Regular cardiac myocyte (primary cell): ENCODE measurements at places on chromosomes 4 and X. TPM values are rescaled to one million over a fixed set of nuclear protein-coding genes. Genes with fewer than 3 reads are reported as not detected.

The NR0B1 gene
- total RNA-seq: not detected in 2 replicates

The BEX2 gene
- 0.19 and 1.4 TPM in 2 replicates for total RNA-seq

The CENPE gene
- total RNA-seq: 3.9 and 32.4 TPM in 2 replicates

The EDA2R gene
- 8.8 and 14.9 TPM in 2 replicates for total RNA-seq

The SSX3 gene
- not detected in 2 replicates for total RNA-seq

The GPM6B gene
- total RNA-seq: 3.1 and 5.4 TPM in 2 replicates

The PABPC4L gene
- total RNA-seq: 0.38 and 0.56 TPM in 2 replicates

The CSN2 gene
- not detected in 2 replicates for total RNA-seq

The ADAMTS3 gene
- 2.7 and 5.4 TPM in 2 replicates for total RNA-seq

The MAPK10 gene
- 3.3 and 8.5 TPM in 2 replicates for total RNA-seq

The SLC2A9 gene
- 2.1 and 3.4 TPM in 2 replicates for total RNA-seq

The ZNF157 gene
- under 0.01 and 0.28 TPM in 2 replicates for total RNA-seq

The LDB2 gene
- total RNA-seq: 15.5 and 27.1 TPM in 2 replicates

The HSFX3 gene
- total RNA-seq: not detected in 2 replicates

The PASD1 gene
- total RNA-seq: not detected in 2 replicates

The MGAT4D gene
- total RNA-seq: not detected in 2 replicates

The AMOT gene
- total RNA-seq: 0.85 and 5.2 TPM in 2 replicates

The MXRA5 gene
- 0.58 and 7.0 TPM in 2 replicates for total RNA-seq

The PAGE1 gene
- total RNA-seq: not detected in 2 replicates

The WNK3 gene
- 0.38 and 1.1 TPM in 2 replicates for total RNA-seq

The ZNF185 gene
- 4.2 and 29.5 TPM in 2 replicates for total RNA-seq

The PGK1 gene
- 563 and 592 TPM in 2 replicates for total RNA-seq

The SLC7A11 gene
- 13.0 and 32.0 TPM in 2 replicates for total RNA-seq

The RPL9 gene
- 2,402 and 2,886 TPM in 2 replicates for total RNA-seq

The TNIP3 gene
- total RNA-seq: 0.38 and 0.56 TPM in 2 replicates

The DCUN1D4 gene
- 41.6 and 48.5 TPM in 2 replicates for total RNA-seq

The FOXR2 gene
- total RNA-seq: not detected in 2 replicates

The MRPL1 gene
- total RNA-seq: 32.4 and 43.9 TPM in 2 replicates

The BGN gene
- total RNA-seq: 43.9 and 56.4 TPM in 2 replicates

The GBA3 gene
- total RNA-seq: not detected in 2 replicates

The CORIN gene
- 0.58 and 0.85 TPM in 2 replicates for total RNA-seq

The CSAG3 gene
- total RNA-seq: not detected in 2 replicates

The GRXCR1 gene
- not detected in 2 replicates for total RNA-seq

The GAGE12F gene
- total RNA-seq: not detected in 2 replicates

The CCNB3 gene
- total RNA-seq: under 0.01 and 0.58 TPM in 2 replicates

The MAGEA8 gene
- total RNA-seq: not detected in 2 replicates

The BMX gene
- total RNA-seq: 0.38 and 0.56 TPM in 2 replicates

The MAGED1 gene
- total RNA-seq: 95.6 and 151 TPM in 2 replicates

The MAGEB3 gene
- total RNA-seq: not detected in 2 replicates

The UGT2B10 gene
- total RNA-seq: not detected in 2 replicates

The NOX1 gene
- not detected in 2 replicates for total RNA-seq
